Activated CD4-positive, alpha-beta memory T cell treated with anti-CD3 and anti-CD28 coated beads, Interleukin-2, amount 10 ng/mL, durations not matched to agents 7 days and 5 days (primary cell): ENCODE measurements at places on chromosomes 6 and 20.

DNA sequence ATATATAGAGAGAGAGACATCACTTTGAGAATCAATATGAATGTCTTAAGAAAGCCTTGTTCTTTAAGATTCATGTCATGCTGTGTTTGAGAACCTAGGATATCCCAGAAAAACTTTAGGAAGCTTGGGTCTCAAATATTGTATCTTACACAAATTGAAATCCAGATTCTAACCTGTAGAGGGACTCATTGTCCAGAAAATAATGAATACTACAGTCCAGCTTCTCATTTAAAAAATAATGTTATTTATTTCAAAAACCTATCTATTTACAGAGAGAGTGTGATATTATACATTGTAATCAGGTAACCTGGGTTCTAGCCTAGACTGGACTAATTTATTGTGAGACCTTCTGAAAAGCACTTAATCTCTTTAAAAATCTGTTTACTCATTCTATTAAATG, 4.2 kb downstream of the RFX6 start:
- H3K36me3 ChIP-seq: no peaks in the 10 kb centered on the region
- H3K4me3 ChIP-seq: no peak overlapping the region
- DNase-seq: no peak
- peaks cover 5% of the 10 kb centered on the region for H3K4me1 ChIP-seq
- H3K27ac ChIP-seq: no peak overlapping the region

DNA sequence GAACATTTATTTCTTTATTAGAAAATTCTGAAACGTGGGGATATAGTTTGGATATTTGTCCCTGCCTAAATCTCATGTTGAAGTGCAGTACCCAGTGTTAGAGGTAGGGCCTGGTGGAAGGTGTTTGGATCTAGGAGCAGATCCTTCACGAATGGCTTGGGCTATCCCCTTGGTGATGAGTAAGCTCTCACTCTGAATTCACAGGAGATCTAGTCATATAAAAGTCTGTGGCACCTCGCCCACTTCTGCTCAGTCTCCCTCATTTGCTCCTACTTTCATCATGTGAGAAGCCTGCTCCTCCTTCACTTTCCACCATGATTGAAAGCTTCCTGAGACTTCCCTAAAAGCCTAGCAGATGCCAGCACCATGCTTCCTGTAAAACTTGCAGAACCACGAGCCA, 96.8 kb upstream of the GJE1 start:
- peaks cover 2% of the 10 kb centered on the region for H3K27me3 ChIP-seq
- H3K36me3 ChIP-seq: no peaks in the 10 kb centered on the region
- no peak for DNase-seq
- no peak overlapping the region for H3K4me3 ChIP-seq

- H3K27me3 ChIP-seq: peaks cover 30% of the 10 kb centered on the region
- peaks cover 21% of the 10 kb centered on the region for H3K4me1 ChIP-seq
- no peak overlapping the region for H3K4me3 ChIP-seq
- no peak overlapping the region for H3K27ac ChIP-seq
- H3K36me3 ChIP-seq: peaks cover 10% of the 10 kb centered on the region
Observed at GRCh38 chr6:2976060-2976459, 4.7 kb upstream of the SERPINB6 start.

DNA sequence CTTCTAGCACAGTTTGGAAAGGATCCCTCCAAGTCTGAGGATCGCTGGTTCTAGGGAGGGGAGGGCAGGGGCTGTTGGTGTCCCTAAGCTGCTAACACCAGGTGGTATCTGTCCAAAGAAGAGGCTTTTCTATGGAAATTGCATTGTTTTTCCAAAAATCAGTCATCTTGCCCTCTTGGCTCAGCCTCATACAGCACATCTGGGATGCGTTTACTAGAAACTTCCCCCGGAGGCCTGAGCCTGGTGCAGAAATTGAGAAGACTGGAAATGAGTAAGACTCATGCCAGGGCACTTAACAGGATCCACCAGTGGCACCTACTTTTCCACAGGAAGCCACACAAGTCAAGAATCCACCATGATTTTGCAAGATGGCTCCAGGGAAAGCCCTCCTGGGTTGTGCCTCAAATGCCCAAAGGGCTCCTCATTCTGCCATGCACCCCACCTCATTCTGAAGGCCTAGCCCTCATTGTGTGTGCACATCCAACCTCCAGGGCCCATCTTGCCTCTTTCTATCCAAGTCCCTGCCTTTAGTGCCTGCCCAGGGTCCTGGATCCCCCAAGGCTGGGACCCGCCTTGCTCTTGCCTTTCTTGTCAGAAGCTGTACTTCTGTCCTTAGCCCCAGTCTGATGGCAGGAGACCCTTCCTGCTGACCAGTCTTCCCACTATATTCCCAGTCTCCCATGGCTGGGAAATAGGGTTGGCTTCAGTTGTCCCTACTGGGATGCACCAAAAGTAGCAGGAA, 97.6 kb downstream of the MRPL14 start:
- DNase-seq: no peak
- peaks cover 21% of the 10 kb centered on the region for H3K27me3 ChIP-seq
- no peaks in the 10 kb centered on the region for H3K36me3 ChIP-seq
- no peak overlapping the region for H3K4me3 ChIP-seq

DNA sequence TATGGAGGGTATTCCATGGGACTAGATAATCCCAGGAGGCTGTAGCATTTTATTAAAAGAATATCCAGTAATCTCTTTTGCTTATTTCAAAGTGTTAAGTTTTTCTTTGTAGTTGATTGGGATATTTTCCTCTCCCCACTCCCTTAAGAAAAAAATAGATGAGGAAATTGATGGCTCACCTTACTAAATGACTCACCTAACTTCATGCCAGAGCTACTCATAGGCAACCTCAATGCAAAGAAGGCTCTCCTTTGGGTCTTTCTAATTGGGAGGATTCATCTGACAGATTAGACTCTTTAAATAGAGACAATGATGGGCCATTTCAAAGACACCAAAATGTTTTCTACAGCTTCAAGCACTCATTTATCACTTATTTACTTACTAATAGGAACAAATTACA, 528.5 kb upstream of the BTBD3 start:
- H3K4me3 ChIP-seq: no peak overlapping the region
- no peak for DNase-seq
- H3K36me3 ChIP-seq: no peaks in the 10 kb centered on the region
- no peaks in the 10 kb centered on the region for H3K27me3 ChIP-seq
- H3K4me1 ChIP-seq: no peaks in the 10 kb centered on the region
